ENCODE measurements at places on chromosomes 6 and 20. TPM values are rescaled to one million over a fixed set of nuclear protein-coding genes. Genes with fewer than 3 reads are reported as not detected.

The PNLDC1 gene
- 0.62 TPM for total RNA-seq

The FAM184A gene
- 18.4 TPM for total RNA-seq

The FANCE gene
- total RNA-seq = 22.0 TPM

The PDRG1 gene
- total RNA-seq = 19.3 TPM

The BEND3 gene
- total RNA-seq = 2.4 TPM

The POU3F2 gene
- not detected for total RNA-seq

The BTBD3 gene
- 9.4 TPM for total RNA-seq

The DPPA5 gene
- not detected for total RNA-seq

The KCNQ2 gene
- total RNA-seq = 0.44 TPM

The FILIP1 gene
- not detected for total RNA-seq

The EFCAB8 gene
- 2.7 TPM for total RNA-seq

The ZMYND8 gene
- total RNA-seq = 40.1 TPM

The PAK1IP1 gene
- 21.7 TPM for total RNA-seq

The CAGE1 gene
- 0.31 TPM for total RNA-seq

The MYLK2 gene
- 0.49 TPM for total RNA-seq

The SCUBE3 gene
- total RNA-seq = 0.16 TPM

The UBE3D gene
- total RNA-seq = 6.6 TPM

The LST1 gene
- 24.6 TPM for total RNA-seq

The PRR18 gene
- total RNA-seq = 0.07 TPM

The BMP2 gene
- not detected for total RNA-seq

The VIP gene
- not detected for total RNA-seq

The SIRPB1 gene
- 1.6 TPM for total RNA-seq

The DST gene
- 11.2 TPM for total RNA-seq

The NKX2-4 gene
- total RNA-seq = not detected

The AVP gene
- not detected for total RNA-seq

The SSTR4 gene
- not detected for total RNA-seq

The HDGFL1 gene
- not detected for total RNA-seq

The NRSN1 gene
- not detected for total RNA-seq

The TRIM31 gene
- 0.12 TPM for total RNA-seq

The MROH8 gene
- total RNA-seq = 5.0 TPM

The ADGRF1 gene
- total RNA-seq = not detected

The CFAP206 gene
- not detected for total RNA-seq

The DPM1 gene
- total RNA-seq = 64.3 TPM

The C20orf202 gene
- not detected for total RNA-seq

Measured in activated T-cell treated with anti-CD3 and anti-CD28 coated beads, Interleukin-2, amount 50 U/mL, for 72 hours (primary cell).